ENCODE measurements at places on chromosomes 1 and 21. TPM values are rescaled to one million over a fixed set of nuclear protein-coding genes. Genes with fewer than 3 reads are reported as not detected.

GRCh38 chr1:178540646-178541045, 27.7 kb downstream of the TEX35 start:
- DNase-seq: no peak

DNA sequence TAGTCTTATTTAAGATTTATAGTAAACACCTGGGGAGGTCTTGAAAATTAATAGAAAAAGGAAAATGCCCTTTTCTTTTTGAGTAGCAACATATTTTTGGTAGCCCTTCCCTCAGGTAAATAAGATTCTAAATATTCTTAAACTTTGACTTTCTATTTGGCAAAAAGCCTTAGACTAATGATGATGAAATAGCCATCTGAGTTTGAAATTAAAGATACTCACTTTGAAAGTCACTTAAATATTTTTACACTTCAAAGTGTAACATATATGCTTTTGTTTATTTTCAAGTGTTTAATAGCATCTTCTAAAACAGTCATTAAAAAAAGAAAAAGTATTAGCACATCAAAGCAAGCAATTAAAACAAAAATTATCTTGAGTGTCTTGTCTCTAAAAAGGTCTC, 135.1 kb downstream of the NEK7 start:
- no peak for DNase-seq

- DNase-seq: no peak
Observed at GRCh38 chr21:38469642-38470041, 28.6 kb downstream of the ERG start.

DNA sequence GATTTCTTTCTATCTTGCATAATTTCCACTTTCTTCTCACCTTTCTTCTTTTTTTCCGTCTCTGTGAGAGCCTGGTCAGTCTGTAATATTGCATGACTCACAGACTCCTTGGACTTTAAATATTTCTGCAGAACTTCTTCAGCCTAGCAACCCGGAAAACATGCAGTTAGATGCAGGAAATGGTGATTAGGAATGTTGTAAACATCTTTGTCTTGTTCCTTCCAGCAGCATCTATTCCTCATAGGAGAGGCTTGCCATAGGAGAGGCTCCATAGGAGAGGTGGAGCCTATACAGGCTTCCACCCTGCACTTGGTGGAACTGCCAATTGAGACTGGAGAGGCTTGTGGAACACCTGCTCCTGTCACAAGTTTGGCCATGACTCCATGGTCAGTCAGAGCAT, 10.0 kb downstream of the GBP5 start:
- DNase-seq: no peak

The SLC9A1 gene
- polyA plus RNA-seq: 16.3 TPM

The GJA8 gene
- polyA plus RNA-seq: not detected

GRCh38 chr1:48236716-48237470, 14.4 kb downstream of the SLC5A9 start:
- DNase-seq: no peak

The F13B gene
- polyA plus RNA-seq: not detected

DNA sequence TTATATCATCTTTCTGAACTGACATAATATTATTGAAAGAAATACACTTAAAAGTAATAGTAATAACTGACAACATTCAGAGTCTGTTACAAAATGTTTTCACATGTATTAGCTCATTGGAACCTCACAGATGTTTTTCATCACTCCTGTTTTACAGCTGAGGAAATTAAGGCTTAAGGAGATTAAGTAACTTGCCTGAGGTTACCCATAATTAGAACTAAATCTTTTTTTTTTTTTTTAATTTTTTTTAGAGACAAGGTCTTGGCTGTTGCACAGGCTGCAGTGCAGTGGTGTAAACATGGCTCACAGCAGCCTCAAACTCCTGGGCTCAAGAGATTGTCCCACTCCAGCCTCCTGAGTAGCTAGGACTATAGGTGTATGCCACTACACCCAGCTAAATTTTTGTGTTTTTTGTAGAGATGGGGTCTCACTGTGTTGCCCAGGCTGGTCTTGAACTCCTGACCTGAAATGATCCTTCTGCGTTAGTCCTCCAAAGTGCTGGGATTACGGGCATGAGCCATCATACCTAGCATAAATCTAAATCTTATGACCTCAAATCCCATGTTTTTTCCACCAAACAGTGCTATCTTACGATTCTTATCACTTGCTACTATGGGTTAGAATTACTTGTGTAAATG, 64.7 kb upstream of the MACF1 start:
- no peak for DNase-seq

DNA sequence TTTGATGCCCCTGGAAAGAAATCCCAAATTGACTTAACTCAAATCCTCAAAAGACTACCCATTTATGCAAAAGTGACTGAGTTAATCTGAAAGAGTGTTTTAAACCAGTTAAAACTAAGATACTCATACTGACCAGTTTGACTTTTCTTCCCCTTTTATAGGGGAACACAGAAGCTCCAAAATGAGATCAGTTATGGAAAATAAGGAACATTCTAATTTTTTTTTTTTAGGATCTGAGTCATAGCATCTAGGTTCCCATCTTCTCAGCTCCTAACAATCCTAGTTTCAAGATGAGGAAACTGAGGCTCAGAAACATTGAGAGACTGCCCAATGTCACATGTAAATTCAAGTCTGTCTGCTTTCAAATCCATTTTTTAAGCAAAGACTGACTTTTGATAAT, 231.1 kb upstream of the RUNX1 start:
- no peak for DNase-seq

DNA sequence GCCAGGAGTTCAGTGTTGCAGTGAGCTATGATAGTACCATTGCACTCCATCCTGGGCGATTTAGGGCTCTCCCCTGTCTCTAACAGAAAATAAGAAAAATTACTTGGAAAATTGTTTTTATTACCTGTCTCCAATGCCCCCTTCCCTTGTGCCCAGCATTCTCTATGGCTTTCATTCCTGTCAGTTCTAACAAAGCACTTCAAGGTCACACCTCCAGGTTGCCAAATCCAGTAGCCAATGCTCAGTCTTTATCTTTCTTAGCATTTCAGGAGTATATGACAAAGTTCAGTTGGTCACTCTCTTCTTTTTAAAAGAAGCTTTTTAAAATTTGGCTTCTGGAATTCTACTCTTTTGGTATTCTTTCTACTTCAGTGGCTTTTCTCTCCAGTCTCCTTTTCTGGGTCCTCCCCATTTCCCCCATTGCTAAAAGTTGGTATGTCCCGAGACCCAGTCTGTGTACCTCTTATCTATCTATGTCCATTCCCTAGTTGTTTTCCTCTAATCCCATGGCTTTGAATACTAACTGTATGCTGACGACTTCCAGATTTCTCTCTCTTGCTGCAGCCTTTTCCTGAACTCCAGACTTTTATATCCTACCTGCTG, 69.9 kb downstream of the LAMC1 start:
- no peak for DNase-seq

DNA sequence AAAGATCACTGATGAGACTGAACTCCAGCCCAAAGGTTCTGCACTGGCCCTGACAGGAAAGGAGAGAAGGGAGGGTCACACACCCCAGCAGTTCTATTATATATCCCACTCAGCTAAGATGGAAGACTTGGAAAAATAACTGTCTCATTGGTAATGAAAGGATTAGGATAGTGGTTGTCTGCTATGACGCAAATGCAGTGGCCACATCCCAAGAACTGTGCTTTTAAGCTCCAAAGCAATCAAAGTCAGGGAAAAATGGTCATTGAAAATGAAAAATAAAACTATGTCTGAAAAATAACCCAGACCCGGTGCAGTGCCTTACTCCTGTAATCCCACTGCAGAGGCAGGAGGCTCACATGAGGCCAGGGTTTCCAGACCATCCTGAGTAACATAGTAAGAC, 31.0 kb downstream of the PSMG1 start:
- DNase-seq: no peak

DNA sequence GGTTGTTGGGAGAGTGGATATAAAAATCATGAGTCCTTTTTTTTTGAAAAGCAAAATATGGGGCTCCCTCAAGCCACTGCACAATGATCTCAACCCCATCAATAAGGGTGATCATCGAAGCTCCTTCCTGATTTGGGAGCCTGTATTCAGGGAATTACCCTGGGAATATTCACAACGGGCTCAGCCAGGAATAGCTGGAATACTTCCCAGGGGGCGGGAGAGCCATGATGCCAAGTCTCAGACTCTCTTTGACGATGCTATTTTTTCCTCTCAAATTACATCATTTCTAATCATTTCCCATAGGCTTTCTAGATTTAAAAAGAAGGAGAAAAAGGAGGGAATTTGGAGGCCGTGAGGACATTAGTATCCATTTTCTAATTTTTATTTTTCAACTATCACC, 18.4 kb downstream of the OLIG1 start:
- no peak for DNase-seq

The INAVA gene
- polyA plus RNA-seq: 25.7 TPM

DNA sequence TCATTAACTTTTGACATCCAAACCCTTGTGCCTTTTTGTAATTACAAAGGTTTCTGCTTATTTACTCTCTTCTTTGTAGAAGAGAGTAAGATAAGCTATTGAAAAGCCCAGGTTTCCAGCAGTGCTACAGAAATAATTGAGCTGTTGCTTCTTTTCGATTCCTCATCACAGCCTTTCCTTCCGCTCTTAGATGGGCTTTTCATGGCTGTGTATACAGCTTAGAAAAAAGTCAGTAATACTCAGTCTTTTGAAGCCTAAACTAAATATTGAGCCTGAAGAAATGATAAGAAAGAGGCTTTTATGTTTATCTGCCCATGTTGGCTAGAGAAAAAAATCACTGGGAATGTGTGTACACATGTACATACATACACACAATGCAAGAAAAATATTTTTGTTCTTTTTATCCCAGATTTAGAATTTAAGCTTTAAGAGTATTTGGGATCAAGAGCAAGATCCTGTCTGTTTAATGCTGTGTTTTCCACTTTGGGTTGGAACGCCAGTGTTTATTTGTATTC, 172.4 kb downstream of the VPS13D start:
- DNase-seq: no peak

The PAPPA2 gene
- polyA plus RNA-seq: 0.12 TPM

- DNase-seq: no peak
Observed at GRCh38 chr1:58769809-58770320, 14.0 kb downstream of the JUN start.

The FCGR3B gene
- 0.95 TPM for polyA plus RNA-seq

The RAD54L gene
- 9.2 TPM for polyA plus RNA-seq

DNA sequence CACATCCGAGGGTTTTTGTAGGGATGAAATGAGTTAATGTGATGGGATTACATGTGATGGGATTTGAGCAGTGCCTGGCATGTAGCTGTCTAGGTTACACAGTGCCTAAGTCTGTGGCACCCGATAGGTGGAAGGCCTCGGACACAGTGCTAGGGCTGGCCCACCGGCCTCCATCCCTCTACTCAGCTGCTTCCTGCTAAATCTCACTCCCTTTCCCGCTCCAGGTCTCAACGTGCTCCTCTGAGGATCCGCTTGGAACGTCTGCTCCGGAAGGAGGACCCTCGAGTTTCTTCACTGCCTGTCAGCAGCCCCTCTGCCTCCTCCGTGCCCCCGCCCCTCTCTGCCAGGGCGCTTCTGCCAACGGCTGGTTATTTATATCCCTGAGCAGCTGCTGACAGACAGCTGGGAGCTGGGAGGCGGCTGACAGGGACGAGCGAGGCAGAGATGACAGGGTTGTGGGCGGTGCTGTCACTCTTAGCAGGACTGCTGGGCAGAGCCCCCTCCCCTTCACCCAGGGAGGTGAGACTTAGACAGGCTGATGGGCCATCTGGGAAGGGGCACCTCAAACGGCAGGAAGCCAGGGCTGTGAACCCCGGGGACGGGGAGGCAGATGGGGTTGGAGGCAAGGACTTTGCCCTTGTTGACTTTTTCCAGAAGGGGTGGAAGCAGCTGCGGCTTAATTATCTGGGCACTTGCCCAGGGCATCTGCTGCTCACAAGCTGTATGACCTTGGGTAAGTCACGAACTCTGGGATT, 26.6 kb upstream of the LRRN2 start:
- no peak for DNase-seq

DNA sequence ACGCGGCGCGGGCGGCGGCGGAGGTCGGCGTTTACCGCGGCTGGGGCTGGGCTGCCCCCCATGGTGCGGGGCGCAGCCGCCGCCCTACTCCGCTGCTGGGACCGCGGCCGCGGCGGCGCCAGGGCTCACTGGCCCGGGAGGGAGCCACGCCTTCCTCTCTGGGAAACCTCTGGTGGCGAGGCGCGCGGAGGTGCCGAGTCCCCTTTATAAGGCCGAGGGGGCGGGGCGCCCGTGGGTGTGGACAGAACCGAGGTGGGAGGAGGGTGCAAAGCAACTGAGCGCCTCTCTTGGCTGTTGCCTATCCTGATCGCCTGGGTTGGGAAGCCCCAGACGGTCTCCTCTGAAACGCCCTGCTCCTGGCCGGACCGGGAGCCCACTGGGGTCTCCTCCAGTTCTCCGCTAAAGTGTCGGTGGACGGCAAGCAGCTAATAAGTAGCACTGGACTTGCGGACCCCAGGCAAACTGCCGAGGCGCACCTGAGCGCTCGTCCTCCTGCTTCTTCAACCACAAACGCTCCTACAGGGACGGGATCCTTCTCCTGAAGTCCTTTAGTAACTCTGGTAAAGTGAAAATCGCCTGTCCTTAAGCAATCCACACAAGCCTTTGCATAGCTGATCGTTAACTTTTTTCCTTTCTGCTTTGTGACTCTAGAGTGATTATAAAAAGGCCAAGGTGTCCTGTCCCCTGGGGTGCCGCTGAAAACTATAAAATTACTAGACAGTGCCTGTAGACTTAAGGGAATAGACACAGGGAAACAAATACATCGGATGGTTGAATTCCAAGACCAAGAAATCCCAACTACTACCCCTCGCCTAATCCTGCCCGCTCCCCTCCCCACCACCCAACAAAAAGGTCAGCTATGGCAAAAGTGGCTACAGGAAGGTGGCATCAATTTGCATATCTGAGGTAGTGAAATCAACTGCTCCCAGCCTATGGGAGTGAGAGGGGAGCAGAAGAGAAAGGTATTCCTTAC, at the start of gene PTGER3:
PTGER3 (minus strand) TSS at position 182 of the 973 bp plus-strand sequence. CDS start 239 bp downstream, outside the sequence.
- no peak for DNase-seq

The RASAL2 gene
- 32.0 TPM for polyA plus RNA-seq

DNA sequence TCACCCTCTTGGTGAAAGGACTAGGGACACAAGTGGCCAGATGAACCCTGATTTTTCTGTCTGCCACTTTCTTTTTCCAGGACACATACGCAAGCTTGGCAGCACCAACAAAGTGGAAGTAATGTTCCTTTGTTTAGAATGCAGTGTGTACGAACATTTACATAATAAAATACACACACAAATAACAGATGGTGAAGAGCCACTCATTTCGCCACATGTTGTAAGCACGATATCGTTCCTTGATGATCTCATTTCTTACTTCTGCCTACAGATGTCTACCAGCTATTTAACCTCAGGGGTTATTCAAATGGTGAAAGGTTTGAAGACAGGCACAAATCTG, 670.2 kb upstream of the CXADR start:
- no peak for DNase-seq

The PLEKHM2 gene
- polyA plus RNA-seq: 62.2 TPM
